ENCODE measurements at places on chromosomes 2 and 18.

DNA sequence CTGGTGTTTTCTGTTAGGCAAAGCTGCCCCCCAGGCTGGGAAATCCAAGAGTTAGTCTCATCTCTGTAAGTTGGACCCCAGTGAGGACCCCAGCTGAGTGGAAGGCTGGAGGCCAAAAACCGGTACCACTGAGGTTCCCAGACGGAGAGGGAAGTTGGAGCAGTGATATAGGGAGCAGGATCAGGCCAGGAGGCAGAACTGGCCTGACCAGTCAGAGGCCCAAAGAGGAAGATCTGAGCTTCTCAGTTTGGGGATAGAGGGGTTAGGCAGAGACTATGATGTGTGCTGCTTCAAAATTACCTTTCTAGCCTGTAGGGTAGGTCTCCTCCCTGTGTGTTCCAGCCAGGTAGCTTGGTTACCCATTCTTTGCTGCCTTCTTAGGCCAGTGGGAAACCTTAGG lies 4.6 kb upstream of the RNF181 start:
- DNase-seq, result no peak

DNA sequence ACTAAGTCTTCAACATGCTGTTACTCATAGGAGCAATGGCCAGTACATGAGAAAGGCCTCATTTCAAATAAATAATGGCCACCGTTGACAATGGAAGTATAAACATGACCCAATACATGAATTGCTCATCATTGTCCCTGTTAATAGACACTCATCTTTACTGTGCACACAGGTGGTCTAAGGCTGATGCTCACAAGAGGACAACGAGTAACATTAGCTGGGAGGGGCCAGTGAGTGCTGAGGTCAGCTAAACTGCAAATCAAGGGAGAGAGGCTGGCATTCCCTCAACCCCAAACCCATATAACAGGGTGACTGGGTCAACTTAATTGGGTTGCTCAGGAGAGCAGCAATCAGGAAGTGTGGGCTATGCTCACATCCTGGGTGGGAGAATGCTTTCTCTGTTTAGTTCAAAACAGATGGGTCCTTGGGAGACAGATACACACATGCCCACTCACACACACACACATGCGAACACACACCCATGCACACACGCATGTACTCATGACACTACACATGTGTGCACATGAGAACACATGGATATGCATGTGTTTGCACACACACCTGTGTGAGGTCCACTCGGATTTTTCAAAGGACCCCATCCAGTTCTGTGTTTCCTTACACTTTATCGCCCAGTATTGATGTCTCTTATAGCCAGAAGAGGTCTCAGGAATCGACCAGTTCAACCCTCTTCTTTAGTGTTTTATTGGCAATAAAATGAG lies 172.0 kb downstream of the INHBB start:
- no peak for DNase-seq

- no peak for DNase-seq
These were observed 81.8 kb upstream of the AGAP1 start for GRCh38 chr2:235411905-235412485.

DNA sequence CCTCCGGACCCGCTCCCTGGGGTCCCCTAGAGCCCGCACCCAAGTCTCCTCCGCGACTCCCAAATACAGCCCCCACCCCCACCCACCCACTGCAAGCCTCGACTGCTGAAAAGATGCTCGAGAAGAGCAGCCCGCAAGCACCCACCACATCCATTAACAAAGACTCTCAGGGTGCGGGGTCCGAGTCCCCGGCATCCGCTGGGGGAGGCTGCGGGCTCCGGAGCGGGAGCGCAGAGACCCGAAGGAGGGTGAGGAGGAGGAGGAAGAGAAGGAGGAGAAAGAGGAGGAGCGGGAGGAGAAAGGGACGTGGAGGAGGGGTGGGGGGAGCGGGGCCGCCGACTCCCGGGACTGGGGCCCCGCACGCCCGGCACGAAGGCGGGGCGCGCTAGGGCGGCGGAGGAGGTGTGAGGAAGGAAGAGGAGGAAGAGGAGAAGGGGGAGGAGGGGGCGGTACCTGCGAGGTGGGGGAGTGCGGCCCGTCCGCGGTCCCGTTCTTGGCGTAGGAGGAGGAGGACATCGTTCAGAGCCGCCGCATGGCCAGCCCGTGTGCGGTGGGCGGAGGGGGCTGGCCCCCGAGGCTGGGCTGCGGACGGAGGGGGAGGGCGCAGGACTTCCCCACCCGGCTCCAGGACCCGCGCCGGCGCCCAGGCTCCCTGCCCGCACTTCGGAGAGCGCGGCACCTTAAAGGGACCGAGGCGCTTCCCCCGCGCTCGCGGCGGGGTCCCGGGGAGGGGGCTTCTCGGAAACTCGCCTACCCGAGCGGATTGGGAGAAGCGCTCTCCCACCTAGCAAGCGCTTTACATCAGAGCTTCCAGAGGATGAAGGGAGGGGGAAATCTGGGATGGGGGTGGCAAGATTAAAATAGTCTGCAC lies at the start of gene CACNB4:
Gene CACNB4 (minus strand): TSS at position 549 of the 871 bp plus-strand sequence.
- no peak for DNase-seq

GRCh38 chr2:11573418-11574175 lies 39.8 kb downstream of the GREB1 start:
- peak; percentile 66 for DNase-seq

DNA sequence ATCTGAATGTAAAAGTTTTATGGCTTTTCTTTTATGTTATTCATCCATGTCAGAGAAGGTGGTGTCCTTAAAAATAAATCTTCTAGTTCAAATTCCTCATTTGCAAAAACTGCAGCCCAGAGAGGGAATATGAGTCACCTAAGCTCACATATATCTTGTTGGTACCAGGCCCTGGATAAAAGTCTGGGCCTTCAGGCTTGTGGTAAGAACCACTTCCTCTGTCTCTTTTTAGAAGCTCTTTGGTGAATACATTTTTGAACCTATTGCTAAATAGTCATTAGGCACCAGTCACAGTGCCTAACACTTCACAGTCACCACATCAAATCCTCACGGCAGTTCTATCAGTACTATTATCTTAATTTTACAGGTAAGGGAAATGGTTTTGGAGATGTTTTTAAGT lies 199.2 kb downstream of the KCNS3 start:
- DNase-seq, result peak; percentile 83

- DNase-seq, result no peak
These were observed 75.8 kb downstream of the ZEB2 start for GRCh38 chr2:144443837-144444817.

DNA sequence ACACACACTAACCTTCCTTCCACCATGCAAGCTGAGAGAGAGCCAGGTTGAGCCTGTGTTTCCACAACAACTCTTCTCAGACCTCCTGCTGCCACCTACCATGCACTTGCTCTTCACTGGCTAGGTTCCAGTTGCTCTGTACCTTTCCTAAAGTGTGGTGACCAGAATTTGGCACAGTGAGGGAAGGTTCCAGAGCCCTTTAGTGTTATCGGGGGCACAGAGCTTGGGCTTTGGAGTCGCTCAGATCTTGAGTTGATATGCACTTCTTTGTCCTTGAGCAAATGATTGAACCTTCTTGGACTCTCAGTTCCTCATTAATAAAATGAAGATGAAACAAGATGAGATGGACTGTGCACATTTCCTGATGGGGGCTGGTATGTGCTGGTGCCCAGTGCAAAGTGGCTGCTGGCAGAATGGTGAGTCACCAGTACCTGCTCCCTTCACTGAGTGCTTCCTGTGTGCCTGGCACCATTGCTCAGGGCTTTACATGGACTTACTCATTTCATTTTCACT lies 47.1 kb downstream of the NEDD4L start:
- no peak for DNase-seq

GRCh38 chr2:227783404-227784138 lies 30.1 kb upstream of the CCL20 start:
- no peak for DNase-seq

DNA sequence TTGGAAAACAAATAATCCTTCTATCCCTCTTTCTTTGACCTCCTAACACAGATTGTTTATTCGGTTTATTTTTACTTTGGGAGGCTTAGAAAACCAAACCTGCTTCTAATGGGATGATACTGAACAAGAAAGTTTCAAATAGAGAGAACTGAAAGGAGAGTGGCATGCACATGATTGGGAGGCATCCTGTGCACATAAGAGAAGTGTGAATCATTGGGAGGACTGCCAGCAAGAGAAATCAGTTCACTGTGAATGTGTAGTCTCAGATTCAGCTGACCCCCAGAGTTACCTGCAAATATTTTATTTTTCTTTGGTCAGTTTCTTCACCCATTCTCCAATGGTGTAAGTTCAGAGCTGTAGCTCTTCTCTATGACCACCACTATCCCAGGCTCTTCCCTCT lies 1363.2 kb upstream of the ACVR2A start:
- peak; percentile 10 for DNase-seq

GRCh38 chr18:10002280-10002679 lies 88.5 kb downstream of the VAPA start:
- DNase-seq, result no peak

DNA sequence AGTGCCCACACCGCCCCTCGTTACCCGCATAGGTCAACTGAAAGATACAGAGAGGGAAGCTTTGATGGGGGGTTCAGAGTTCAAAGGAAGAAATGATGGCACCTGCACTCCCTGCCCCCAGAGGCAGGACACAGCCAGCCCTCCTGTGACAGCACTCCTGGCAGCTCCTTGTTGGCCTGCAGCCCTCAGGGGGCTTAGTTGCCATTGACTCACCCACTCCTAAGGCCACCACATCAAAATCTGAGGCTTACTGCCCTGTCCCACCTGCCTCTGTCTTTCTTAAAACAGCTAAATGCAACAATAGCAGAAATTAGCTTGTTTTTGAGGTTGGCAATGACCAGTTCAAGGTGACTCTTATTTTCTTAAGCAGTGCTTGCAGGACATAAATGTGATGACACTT lies 31.6 kb upstream of the SLC35F6 start:
- DNase-seq, result no peak

- DNase-seq, result peak; percentile 59
These were observed 115.7 kb upstream of the SLC1A4 start for GRCh38 chr2:64873472-64873924.

DNA sequence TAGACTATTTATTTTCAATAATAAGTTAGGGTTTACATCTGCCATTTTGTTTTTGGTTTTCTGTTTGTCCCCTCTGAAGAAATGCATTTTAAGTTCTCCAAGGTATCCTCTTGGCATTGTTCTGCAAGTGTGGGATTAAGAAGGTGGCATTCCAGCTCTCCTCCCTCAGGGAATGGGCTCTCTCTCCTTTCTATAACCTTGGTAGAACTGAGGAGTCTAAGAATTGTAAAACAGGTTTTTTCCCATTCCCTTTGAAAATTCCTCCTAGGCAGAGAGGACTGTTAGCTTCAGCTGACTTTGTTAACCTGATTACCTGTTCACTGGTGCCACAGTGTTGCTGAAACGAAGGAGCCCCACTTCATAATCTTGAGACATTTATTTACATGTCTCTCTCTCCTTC lies 26.1 kb upstream of the RAB1A start:
- no peak for DNase-seq

DNA sequence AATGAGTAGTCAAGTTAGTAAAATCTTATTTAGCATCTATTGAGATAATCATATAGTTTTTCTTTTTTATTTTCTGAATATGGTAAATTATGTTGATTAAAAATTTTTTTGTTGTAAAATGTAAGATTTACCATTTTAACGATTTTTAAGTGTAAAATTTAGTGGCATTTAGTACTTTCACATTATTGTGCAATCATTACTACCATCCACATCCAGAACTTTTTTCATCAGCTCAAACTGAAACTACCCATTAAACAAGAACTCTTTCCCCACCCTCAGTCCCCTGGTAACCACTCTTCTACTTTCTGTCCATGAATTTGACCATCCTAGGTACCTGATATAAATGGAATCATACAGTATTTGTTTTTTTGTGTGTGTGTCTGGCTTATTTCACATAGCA lies 11.1 kb downstream of the RAB3GAP1 start:
- DNase-seq, result no peak
